ENCODE measurements at places on chromosomes 7 and 10. TPM values are rescaled to one million over a fixed set of nuclear protein-coding genes. Genes with fewer than 3 reads are reported as not detected.

VPS37D gene
- total RNA-seq = 5.7 TPM

GIMAP8 gene
- 0.09 TPM for total RNA-seq

PIK3CG gene
- total RNA-seq = 0.09 TPM

KCP gene
- 0.14 TPM for total RNA-seq

OR13A1 gene
- not detected for total RNA-seq

ATG9B gene
- 0.37 TPM for total RNA-seq

LRRC72 gene
- total RNA-seq = not detected

CPA2 gene
- not detected for total RNA-seq

STK32C gene
- 14.9 TPM for total RNA-seq

ZDHHC6 gene
- 22.6 TPM for total RNA-seq

DNAH11 gene
- total RNA-seq = 0.46 TPM

SKAP2 gene
- total RNA-seq = 8.5 TPM

IRF5 gene
- total RNA-seq = not detected

CFAP58 gene
- total RNA-seq = 1.3 TPM

C10orf143 gene
- total RNA-seq = 0.85 TPM

SYCE1 gene
- total RNA-seq = not detected

HTR5A gene
- total RNA-seq = not detected

H2BK1 gene
- not detected for total RNA-seq

OGDHL gene
- 0.14 TPM for total RNA-seq

WNT8B gene
- not detected for total RNA-seq

SLC13A4 gene
- total RNA-seq = not detected

ANAPC16 gene
- 43.5 TPM for total RNA-seq

VSTM4 gene
- 9.1 TPM for total RNA-seq

STAMBPL1 gene
- total RNA-seq = 27.3 TPM

WDR86 gene
- total RNA-seq = 3.1 TPM

IKZF1 gene
- total RNA-seq = not detected

CCDC7 gene
- total RNA-seq = 13.7 TPM

HGF gene
- 462 TPM for total RNA-seq

MGAM2 gene
- not detected for total RNA-seq

SCART1 gene
- 1.9 TPM for total RNA-seq

TACR2 gene
- not detected for total RNA-seq

TRIM73 gene
- 0.71 TPM for total RNA-seq

EXOC6 gene
- total RNA-seq = 19.9 TPM

SORCS1 gene
- 0.14 TPM for total RNA-seq

FAM3C gene
- total RNA-seq = 48.1 TPM

RHOBTB1 gene
- total RNA-seq = 45.8 TPM

TES gene
- 36.1 TPM for total RNA-seq

PON3 gene
- not detected for total RNA-seq

LRRN3 gene
- total RNA-seq = 2.1 TPM

OR2A5 gene
- not detected for total RNA-seq

SLC16A9 gene
- 0.55 TPM for total RNA-seq

ERVW-1 gene
- not detected for total RNA-seq

GPR85 gene
- total RNA-seq = 3.1 TPM

CYP26A1 gene
- 0.14 TPM for total RNA-seq

CFTR gene
- total RNA-seq = 0.14 TPM

CLDN12 gene
- 29.6 TPM for total RNA-seq

GNGT1 gene
- total RNA-seq = 0.37 TPM

All from smooth muscle cell of bladder (primary cell).